ENCODE measurements at places on chromosomes 5 and 9. TPM values are rescaled to one million over a fixed set of nuclear protein-coding genes. Genes with fewer than 3 reads are reported as not detected.

The EMB gene
- total RNA-seq: 169 TPM

The LVRN gene
- 0.07 TPM for total RNA-seq

The DEPDC1B gene
- 28.9 TPM for total RNA-seq

The PKN3 gene
- total RNA-seq: 10.7 TPM

The NOXA1 gene
- total RNA-seq: 0.80 TPM

The HAVCR2 gene
- total RNA-seq: 215 TPM

The RFESD gene
- 2.6 TPM for total RNA-seq

The CYLC2 gene
- total RNA-seq: not detected

The SIT1 gene
- 218 TPM for total RNA-seq

The ZNF354C gene
- total RNA-seq: 4.4 TPM

The NR5A1 gene
- not detected for total RNA-seq

The MEIKIN gene
- total RNA-seq: not detected

The CCDC152 gene
- total RNA-seq: 3.4 TPM

The CTNNA1 gene
- 53.9 TPM for total RNA-seq

The LCN1 gene
- not detected for total RNA-seq
